ENCODE measurements at places on chromosomes 13 and 19.

DNA sequence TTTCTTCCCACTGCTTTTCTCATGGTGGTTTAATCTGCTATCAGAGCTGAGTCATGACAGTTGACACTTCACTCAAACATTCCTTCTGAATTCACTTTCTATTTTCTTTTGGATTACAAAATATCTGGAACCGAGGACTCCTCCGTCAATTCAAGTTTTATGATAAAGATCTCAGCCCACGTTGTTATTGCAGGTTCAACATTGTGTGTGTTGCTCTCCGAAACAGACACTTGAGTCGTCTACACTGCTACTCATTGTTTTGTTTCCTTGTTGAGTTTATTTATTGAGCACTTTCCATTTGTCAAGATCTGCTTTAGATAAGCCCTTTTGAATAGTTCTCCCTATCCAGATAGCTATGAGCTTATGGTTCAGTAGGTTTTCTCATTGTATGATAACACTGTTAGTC, 636.1 kb upstream of the GPC6 start:
- DNase-seq, result no peak

- no peak for DNase-seq
These were observed 14.5 kb upstream of the ZBTB32 start for GRCh38 chr19:35689836-35690235.

DNA sequence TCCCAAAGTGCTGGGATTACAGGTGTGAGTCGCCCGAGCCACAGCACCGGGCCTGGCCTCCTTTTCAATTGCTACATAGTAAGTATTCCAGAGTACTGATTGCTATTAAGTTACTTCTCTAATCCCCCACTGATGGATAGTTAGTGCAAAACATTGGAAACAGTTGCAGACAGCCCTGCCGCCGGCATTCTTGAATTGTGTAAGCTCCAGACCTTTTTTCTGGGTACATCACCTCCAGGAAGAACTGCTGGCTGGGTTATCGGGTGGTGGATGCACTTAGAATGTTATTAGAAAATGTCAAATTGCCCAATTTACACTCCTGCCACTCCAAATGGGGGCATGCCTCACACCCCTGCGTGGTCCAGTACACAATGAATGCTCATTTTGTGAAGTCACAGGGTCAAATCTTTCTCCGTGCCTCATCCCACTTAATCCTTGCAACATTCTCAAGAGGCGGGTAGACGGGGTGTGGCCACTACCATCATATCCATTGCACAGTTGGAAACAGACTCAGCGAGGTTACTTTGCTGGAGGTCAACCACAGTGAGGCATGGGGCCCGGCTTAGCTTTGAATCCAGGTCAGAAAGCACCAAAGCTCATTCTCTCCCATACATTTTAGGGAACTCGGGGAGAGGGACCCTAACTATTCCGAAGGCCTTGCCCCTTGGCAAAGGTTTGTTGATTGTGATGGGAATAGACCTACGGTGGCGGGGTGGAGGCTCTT, 1.0 kb upstream of the KDM4B start:
- DNase-seq, result no peak

DNA sequence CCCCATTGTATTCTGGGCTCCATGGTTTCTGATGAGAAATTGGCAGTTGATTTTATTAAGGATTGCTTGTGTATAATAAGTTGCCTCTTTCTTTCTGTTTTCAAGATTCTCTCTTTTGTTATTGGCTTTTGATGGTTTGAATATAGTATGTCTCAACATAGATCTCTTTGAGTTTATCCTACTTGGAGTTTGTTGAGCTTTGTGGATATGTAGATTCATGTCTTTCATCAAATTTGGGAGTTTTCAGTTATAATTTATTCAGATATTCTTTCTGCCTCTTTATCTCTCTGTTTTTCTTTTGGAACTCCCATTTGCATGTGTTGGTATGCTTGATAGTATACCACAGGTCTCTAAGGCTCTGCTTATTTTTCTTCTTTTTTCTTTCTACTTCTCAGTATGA, 296.6 kb downstream of the ATP8A2 start:
- no peak for DNase-seq

- DNase-seq, result no peak
These were observed 52.6 kb downstream of the WTIP start for GRCh38 chr19:34534206-34534605.

- no peak for DNase-seq
These were observed 61.1 kb downstream of the ZNF431 start for GRCh38 chr19:21202865-21203494.

DNA sequence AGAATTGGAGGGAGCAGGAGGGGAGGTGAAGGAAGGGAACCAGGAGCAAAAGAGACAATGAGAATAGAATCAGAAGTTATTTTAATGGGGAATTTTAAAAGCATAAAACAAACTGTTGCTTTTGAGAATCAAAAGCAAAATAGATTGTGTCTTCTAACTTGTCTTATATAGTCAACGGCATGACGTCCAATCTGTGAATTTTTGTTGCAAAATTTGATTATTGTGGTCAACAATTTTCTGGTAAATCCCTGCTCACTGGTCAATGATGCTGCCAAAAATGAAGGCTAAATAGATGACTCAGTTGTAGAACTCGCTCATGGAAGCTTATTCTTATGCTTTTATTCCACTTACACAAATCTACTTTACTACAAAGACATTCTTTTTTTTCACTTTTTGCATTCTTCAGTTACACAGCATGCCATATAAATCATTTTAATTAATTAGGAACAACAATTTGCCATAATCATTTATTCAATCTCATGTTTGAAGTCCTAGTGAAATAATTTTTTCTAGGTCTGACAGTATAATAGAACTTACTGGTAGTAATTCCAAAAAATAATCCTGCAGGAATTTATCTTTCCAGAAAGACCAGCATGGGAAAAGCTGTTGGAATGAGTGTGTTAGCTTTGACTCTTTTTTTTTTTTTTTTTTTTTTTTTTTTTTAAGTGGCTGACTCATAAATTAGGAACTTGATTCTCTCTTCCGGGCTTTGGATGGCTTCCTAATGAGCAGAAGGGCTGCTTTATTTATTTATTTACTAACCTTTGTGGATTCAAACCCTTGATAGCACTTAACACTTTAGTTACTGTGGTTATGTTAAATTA, 256.9 kb downstream of the SPRY2 start:
- no peak for DNase-seq

- DNase-seq, result no peak
These were observed 52.0 kb downstream of the EPS15L1 start for GRCh38 chr19:16419669-16420335.

DNA sequence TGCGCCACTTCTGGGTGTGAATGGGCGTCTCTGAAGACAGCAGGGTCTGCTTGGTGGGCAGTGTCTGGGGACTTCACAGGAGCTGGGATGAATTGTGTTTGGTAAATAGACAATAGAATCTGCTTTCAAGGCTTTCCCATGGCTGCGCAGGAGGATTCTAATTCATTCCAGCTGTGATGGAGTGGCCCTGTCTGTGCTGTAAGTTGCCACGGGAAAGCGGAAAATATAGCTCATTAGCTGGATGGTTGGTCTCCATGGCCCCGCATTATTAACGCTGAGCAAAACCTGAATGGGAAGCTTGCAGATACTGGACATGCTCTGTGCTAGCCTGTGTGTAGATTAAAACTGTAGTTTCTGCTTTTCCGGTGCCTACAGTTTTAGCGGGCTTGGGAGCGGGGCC, 15.6 kb upstream of the C1QTNF9 start:
- no peak for DNase-seq

DNA sequence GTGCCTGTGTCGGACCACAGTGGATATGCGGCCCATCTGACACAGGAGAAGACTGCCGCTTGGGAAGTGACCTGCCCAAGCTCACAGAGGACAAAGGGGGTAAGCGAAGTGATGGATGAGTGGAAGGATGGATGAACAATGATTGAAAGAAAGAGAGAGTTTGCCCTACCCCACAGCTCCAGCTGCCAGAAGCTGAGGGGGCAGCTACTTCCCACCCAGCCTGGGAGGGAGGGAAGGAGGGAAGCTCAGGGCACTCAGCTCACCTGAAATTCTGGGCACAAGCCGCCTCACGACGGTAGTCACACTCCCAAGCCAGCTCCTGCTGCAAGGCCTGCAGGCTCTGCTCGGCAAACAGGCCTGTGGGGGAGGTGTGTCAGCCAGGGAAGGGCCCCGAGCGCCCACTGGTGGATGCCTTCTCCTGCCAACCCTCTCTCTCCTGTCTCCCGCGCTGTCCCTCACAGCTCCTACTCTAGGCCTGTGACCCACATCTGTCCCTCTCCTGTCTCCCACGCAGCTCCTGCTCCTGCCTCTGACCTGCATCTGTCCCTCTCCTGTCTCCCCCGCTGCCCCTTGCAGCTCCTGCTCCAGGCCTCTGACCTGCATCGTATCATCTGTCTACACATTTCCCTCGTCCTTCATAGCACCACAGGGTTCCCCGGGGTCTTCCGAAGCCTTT, 12.0 kb upstream of the NUMBL start:
- DNase-seq, result no peak

GRCh38 chr13:100234006-100234405, 145.1 kb downstream of the PCCA start:
- DNase-seq, result no peak

DNA sequence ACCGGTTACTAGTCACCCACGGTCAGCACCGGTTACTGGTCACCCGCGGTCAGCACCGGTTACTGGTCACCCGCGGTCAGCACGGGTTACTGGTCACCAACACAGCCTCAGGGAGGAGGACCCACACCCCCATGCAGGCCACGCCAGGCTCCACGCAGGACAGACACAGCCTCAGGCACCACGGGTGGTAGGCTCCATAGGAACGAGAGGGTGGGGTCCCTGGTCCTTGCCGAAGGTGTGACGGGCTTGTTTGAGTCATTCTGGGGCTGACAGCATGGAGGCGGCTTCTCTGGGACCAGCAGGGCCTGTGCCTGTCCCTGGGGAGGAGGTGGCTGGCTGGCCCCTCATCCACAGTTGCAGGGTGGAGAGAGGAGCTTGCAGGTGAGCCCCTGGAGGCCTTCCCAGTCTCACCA, 122.8 kb upstream of the SOX1 start:
- peak; percentile 25 for DNase-seq

DNA sequence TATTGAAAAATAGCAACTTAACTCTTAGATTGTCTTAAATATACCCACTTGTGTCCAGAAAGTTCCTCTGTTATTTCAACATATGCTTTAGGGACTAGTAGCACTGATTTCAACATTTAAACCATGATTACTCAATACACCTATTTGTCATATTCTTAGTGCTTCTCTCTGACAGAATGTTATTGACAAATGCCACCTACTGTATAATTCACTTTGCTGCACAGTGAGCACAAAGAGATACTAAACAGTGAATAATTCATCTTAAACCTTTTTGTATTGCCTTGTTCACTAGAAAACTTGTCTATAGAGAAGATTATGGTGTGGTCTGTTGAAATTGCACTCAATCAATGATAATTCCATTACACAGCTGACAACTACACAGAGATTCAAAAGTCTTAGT, 692.6 kb downstream of the PCDH17 start:
- no peak for DNase-seq

DNA sequence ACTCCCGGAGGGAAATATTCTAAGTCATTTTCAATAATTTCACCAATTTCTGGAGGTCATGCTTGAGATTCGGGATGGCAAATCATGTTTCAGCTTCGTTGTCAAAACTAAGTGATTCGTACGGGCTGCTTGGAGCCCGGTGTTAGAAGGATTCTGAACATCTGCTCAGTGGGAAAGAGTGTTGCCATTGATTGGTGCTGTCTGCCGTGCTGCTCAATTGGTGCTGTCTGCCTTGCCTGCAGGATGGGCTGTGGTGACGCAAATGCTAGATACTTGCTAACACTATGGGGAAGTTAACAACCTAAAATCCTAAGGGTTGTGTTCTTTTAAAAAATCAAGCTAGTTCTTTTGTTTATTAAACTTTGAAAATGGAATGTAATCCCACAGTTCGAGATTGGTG, 17.3 kb upstream of the CACNG8 start:
- DNase-seq, result no peak

- no peak for DNase-seq
These were observed 2.6 kb downstream of the KCNJ14 start for GRCh38 chr19:48458016-48458415.

DNA sequence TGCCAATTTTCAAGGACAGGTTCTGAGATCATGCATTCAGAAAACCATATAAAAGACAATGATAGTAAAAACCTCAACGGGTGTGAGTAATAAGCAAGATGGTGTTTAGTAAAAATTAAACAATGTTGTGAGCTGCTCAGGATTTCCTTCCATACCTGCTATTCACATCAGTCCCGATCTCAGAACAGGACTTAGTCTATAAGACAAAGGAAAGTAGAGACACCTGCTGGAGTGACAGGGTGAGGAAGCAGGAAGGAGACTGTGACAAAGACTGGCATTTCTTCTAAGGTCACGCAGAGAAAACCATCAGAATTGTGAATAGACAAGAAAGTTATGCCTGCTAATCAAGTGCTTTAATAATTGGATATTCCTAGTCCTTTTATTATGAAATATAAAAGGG, 648.0 kb downstream of the DACH1 start:
- DNase-seq, result no peak

DNA sequence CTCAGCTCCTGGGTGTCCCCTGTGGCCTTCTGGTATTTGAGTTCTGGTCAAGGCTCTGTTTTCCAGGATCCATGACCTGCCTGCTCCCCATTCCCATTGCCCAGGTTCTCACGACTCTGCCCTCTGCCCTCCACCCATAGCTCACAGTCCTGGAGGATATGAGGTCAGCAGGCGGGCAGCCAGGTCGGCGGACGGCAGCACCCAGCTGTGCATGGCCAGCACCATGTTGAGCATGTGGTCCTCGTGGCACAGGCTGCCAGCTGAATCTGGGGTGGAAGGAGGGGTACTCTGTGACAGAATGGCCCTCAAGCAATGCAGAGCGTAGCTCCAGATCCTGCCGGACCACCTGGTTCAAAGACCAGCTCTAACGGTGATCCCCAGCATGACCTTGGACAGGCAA, 5.1 kb downstream of the RASGRP4 start:
- no peak for DNase-seq

- no peak for DNase-seq
These were observed 19.9 kb downstream of the KDM4B start for GRCh38 chr19:4988770-4989251.

- peak; percentile 81 for DNase-seq
These were observed 64.4 kb downstream of the RASA3 start for GRCh38 chr13:114067886-114068651.

DNA sequence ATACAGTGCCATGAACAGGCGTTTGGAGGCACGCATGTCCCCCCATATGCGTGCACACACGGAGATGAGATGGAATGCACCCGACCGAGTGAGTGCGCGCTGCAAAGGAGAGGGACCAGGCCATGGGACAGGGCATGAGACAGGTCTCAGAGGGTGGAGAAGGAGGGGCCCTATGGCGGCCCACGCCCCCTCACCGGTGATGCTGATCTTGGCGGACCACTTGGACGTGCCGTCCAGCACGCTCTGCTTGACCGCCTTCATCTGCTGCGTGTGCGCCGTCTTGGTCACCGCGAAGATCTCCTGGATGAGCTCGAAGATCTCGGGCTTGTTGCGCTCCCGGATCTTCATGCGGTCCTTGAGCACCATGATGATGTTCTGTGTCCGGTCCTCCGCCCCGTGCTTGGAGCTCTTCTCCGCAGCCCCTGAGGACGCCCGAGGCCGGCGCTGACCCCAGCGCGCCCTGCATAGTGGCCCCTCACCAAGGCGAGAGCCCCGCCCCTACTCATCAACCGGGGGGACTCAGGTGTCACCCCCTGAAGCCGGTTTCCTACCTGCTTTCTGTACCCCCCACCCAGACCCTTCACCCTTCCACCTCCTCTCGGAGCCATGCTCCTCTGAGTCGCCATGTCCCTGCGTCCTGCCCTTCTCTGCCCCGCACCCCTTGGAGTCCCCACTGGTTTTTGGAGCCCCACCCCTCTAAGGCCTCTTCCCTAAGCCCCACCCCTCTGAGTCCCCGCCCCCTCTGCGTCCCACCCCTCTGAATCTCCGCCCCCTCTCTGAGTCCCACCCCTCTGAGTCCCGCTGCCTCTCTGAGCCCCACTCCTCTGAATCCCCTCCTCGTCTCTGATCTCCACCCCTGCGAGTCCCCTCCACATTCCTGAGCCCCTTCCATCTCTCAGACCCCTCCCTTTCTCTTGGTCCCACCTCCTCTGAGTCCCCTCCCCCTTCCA, 40.8 kb downstream of the UNC13A start:
- no peak for DNase-seq

All from activated effector memory CD4-positive, alpha-beta T cell treated with anti-CD3 and anti-CD28 coated beads, Interleukin-2, amount 50 U/mL, for 16 hours (primary cell).